ENCODE measurements at places on chromosomes 2 and 18.

GRCh38 chr2:66431274-66431642 lies 3.7 kb upstream of the MEIS1 start:
- DNase-seq: no peak

DNA sequence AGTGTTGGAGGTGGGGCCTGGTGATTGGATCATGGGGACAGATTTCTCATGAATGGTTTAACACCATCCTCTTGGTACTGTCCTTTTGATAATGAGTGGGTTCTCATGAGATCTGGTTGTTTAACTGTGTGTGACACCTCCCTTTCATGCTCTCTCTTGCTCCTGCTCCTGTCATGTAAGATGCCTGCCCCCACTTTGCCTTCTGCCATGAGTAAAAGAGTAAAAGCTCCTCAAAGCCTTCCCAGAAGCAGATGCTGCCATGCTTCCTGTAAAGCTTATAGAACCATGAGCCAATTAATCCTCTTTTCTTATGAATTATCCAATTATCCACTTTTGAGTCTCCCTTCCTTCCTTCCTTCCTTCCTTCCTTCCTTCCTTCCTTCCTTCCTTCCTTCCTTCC lies 317.7 kb downstream of the RDH14 start:
- DNase-seq: no peak

DNA sequence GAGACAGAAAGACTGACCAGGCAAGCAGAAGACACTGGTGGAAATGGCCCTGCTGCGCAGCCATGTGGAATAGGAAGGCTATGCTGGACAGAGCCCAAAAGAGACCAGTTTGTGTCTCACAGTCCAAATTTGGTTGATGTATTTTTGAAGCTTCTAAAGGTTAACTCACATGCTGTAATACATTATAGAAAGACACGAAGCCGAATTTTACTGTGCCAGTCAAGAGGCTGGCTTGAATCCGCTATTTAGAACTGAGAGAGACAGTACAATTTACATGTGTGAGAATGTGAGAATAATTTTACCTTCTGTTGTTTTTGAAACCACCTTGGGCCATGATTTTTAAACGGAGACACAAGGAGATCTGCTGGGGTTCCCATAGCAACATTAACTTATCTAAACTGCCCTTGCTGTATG lies 113.6 kb downstream of the METTL8 start:
- no peak for DNase-seq

- DNase-seq: no peak
Observed at GRCh38 chr18:59265246-59265973, 7.8 kb downstream of the RAX start.

DNA sequence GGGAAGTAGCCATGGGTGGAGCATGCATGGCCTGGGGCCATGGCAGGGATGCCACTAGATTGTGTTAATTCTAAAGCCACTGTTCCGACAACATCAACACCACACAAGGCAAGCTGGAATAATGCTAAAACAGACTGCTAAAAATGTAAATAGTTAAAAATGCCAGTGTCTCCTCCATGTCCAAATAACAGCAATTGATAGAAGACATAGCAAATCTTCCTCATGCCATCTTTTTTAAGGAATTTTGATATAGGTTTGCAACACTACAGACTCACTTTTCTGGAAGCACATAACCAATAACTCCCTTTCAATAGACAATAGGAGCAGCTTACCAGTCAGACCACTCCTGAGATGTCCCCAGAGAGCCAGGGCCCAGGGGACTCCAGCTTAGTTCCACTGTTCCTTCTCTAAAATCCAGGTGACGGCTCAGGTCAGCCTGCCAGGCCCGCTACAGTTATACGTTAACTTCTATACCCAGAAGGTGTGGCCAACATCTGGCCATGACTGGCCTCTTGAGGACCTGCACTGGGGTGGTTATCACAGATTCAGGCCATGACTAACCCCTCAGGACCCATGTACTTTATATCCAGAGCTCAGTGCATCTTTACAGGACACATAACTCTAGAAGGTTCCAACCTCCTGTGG lies 20.3 kb downstream of the TUBB6 start:
- no peak for DNase-seq

Data from SHP77 treated with DMSO at 0.1 percent for 48 hours (cell line).